ENCODE measurements at places on chromosomes 12 and 14.

DNA sequence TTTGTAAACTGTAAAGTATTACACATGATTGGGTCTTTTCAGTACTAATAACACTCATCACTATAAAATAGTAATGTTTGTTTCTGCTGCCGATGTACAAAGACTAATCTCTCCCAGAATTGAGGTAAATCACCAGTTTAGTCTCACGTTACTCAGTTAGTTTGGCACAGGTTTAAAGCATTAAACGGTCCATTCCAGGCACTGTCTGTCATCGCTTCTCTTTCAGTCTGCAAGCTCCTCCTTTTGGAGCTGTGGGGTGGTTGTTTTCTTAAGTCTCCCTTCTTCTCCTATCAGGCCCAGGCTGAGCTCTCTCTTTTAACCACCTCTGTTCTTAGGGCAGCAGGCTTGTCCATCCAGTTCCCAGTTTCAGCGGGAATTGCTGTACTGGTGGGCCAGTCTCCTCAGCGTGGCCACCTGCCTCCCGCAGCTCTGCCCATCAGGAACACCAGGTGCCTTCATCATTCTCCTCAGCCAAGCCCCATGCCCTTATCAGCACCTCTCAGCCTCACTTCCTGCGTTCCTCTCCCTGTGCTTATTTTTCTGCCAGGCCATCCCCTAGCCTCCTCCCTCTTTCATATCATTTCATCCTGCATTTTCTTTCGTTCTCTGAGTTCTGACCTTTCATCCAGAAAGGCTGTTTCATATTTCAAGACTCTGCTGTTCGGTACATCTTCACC lies 149.0 kb downstream of the TGFB3 start:
- no peak for DNase-seq

DNA sequence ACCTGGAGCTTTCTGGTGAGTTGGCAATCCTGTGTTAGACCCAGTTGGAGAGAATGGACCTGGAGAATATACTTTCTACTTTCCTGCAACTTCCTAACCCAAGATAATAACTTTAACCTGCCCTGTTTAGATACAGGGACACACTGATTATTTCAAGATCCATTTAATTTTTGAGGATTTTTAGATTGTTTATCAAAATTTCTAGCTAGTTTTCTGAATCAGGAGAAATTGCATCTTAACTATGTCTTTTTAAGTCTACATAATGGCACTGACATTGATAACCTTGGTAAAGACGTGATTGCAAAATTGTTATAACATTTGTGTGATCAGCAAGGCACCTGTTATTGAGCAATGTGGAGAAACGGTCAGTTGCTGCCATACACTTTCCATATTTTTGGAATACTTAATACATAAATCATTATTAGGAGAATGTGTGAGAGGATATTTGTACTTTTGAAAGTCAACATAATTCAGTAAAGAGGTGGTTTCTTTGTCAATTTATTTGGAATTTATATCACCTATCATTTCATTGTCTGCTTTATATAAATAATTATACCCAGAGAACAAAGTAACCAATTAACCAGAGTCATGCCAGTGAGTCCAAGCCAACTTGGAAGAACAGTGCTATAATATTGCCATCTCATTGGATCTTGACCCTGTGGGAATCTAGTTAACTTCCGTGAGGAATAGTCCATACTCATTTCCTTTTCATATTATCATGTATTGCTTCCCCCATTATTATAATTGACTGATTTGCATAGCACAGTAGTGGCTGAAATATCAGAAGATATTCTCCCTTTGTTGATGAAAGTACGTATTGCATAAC lies 28.4 kb downstream of the NFYB start:
- no peak for DNase-seq

DNA sequence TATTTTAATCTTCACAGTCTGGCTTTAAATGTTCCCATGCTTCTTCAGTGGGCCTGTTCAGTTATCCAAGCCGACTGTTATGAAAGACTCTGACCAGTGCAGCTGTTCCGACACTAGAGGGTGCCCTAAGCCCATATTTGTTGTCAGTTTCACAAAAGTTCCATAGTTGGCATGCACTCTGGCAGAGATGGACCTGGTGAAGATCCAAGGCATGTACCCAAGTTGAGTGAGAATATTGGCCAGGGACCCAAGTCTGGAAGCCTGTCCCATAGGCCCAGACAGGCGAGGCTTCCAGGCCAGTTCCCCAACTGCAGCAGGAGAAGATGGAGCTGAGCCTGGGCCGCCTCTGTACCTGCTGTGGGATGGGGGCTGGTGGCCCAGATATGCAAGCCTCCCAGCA lies 27.4 kb upstream of the GUCY2C start:
- DNase-seq = peak; percentile 56

DNA sequence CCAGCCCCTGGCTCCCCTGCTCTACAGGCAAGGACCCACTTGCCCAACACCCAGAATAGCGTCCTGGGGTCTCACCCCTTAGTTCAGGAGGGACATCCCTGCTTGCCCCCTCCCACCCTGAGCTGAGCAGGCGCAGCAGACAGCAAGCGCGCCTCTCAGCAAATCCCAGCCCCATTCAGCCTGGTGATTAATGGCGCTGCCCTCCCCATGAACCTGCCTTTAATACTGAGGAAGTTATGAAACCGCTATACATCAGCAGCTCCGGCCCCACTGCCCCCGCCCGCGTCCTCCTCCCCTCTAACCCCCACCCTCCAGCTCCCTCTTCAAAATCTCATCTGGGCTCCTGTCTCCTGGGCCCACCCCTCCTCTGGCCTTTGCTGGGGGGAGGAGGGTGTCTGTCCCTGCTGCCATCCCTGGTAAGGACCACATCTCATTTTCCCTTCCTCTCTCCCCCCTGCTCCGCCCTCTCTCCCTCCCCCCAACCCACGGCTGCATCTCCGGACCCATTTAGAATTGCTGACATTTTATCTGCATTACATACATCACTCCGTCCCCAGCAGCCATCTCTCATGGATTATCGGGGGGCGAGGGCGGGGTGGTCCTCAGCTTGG lies 7.1 kb upstream of the SMUG1 start:
- DNase-seq = no peak

- no peak for DNase-seq
Observed at GRCh38 chr12:8969861-8970411, 19.4 kb upstream of the KLRG1 start.

DNA sequence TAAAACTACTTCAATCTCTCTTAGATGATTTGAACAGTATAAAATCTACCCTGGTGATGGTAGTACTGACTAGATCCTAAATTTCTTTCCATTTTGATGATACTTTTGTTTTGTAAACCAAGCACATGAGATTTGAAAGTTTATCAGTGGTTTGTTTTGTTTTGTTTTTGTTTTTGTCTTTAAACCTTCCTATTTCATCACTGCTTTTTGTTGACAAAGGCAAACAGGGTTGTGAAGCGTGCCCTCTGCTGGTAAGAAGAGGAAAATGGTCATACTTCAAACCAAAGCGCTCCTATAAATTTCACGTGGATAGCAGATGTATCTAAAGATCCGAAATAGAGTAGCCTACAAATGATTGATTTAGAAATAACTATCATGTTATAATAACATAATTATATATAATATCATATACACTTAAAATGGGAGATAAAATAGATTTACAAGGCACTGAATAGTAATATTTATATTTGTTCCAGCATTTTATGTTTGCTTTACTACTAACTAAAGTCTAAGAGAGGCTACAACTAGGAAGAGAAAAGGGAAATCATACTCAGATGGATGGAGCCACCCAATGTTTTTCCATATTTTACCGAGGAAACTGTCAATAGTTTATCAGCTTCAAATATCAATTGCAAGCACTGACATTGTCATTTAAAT lies 254.0 kb upstream of the USP15 start:
- no peak for DNase-seq

- DNase-seq = no peak
Observed at GRCh38 chr14:39740454-39740853, 308.2 kb upstream of the FBXO33 start.

GRCh38 chr12:110856542-110856941 lies 9.8 kb downstream of the CCDC63 start:
- no peak for DNase-seq

GRCh38 chr12:42373669-42374068 lies 47.7 kb downstream of the PPHLN1 start:
- no peak for DNase-seq

DNA sequence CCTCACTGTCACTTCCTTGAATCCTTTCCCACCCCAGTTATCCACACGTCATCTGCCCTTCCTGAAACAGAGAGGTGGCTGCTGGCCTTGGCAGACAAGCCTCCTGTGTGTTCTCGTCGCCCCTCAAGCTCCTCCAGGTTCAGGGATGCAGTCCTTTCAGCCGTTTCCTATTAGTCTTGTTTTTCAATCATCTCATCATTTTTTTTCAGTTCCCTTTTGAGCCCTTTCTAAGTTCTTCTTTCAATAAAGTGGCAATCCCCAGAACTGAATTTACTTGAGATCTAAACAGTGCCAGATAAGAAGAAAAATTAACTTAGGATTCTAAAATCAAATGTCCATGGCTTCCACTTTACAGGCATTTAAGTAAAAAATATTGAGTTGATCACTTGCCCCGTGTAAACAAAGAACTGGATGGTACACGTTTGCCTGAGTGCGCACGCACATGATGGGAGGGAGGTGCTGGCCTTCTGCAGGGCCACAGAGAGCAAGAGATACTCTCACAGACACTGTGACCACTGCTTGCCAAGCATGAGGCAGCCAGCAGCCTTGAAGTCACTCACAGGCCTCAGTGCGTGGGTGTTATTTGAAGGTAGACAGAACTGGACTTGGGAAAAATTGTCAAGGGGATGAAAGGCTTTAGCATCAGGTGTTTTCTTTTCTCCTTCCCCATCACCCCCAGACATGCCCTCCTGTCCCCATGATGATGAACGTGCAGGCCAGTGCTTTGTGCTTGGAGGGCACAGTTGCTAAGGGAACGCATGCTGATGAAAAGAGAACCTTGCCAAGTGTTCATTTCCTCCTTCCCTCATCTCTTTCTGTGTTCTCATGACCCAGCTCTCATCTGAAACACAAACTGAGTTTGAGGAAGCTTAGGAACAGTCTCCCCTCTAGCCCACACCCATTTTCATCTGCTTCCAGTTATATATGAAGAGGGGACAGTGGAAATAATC lies 408.3 kb downstream of the EGLN3 start:
- DNase-seq = no peak

DNA sequence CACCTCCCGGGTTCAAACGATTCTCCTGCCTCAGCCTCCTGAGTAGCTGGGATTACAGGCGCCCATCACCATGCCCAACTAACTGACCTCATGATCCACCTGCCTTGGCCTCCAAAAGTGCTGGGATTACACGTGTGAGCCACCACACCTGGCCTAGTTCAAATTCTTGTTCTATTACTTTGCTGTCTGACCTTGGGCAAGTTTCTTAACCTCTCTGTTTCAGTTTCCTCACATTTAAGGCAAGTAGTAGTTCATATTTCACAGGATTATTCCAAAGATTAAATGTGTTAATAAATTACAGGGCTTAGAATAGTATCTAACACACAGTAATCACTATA lies 10.9 kb downstream of the RXYLT1 start:
- no peak for DNase-seq

DNA sequence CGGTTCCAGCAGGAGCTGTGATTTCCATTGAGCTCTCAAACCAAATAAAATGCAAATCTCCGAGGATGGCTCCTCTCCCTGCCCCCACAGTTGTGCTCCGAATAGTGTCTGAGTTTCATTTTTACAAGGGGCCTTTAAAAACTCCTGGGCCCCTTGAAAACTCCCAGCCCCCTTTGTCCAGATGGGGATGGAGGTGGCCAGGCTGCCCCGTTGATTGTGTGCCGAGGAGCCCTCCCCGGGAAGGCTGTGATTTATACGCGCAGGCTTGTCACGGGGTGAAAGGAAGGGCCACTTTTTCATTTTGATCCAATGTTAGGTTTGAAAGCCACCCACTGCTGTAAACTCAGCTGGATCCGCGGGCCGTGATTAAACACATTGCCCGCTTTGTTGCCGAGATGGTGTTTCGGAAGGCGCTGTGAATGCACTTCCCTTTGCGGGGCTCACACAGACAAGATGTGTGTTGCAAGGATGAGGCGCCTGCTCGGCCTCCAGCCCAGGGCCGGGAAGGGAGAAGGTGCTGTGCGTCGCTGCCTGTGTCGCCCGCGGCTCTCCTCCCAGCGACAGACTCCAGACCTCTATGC lies 98.8 kb downstream of the TMEM132C start:
- DNase-seq = no peak

DNA sequence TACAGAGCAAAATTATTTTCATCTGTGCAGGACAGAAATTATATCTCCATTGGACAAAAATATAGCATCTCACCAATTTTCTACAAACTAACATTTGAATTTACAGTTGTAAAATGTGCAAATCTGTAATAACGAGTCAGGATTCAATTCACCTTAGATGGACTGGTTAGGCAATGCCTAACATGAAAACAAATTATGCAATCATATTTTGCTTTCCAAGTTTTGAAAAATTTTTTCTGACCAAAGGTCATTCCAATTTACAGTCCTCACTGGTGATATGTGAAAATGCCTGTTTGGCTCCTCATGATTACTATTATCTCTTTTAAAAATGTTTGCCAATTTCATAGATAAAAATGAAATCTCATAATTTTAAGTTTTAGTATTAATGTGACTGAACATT lies 6.5 kb upstream of the CPM start:
- DNase-seq = no peak

DNA sequence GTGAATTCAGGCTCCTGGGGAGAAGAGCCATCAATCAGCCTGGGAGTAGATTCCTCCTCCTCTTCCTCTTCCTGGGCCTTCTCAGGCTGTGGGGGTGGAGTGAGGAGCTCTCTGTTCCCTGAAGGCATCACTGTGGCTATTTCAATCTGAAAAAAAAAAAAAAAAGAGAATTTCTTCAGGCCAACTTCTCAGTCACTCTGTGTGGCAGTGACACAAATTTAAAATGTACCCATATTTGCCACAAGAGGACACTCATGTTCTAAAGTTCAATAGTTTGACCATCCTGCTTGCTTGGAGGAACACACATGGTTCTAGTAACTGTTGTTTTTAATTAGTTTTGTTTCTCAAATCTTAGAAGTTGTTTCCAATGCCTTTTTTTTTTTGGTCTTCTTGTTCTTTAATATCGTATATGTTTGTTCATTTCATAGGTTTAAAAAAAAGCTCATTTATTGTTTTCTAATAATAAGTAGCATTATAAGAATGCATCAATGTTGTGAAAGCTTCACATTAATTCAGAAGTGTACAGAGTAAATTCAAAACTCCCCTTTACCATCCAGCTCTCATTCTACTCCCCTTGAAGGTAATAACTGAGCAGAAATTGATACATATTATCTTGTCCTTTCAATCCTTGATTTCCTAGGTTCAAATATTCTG lies 23.3 kb upstream of the CCER1 start:
- DNase-seq = no peak

DNA sequence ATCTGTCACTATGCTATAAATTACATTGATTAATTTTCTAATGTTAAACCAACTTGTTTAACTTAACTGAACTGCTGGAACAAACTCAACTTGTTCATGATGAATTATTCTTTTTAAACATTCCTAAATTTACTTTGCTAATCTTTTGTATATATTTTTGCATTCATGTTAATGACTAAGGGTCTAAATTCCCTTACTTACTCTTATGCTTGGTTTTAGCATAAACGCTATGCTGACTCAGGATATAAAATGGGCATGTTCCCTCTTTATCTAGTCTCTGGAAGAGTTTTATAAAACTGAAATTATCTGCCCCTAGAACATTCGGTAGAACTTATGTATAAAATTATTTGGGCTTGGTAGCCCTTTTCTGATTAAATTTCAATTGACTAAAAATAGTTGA lies 342.8 kb upstream of the DIO2 start:
- no peak for DNase-seq

GRCh38 chr12:48774516-48774915 lies 14.4 kb downstream of the ADCY6 start:
- DNase-seq = no peak
